ENCODE measurements at places on chromosomes 3 and 15.

GRCh38 chr15:34161329-34161963 lies 48.5 kb downstream of the KATNBL1 start:
- DNase-seq = no peak

- DNase-seq = no peak
Measured at GRCh38 chr3:48656061-48656840, 6.4 kb downstream of the CELSR3 start.

DNA sequence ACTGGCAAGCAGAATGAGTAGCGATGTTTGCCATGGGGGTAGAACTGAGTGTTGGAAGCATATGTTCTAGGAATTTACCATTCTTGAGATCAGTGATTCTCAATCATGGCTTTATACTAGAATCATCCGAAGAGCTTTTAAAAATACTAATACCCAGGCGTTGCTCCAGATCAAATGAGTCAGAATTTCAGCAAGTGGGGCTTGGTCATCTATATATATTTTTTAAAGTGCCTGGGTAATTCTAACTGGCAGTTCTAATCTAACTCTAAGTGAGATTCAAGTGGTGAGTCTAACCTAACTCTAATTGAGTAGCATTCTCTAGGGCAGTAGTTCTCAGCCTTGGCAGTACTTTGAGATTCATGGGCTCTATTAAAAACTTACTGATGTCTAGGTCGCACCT lies 20.8 kb downstream of the TM4SF1 start:
- DNase-seq = no peak

DNA sequence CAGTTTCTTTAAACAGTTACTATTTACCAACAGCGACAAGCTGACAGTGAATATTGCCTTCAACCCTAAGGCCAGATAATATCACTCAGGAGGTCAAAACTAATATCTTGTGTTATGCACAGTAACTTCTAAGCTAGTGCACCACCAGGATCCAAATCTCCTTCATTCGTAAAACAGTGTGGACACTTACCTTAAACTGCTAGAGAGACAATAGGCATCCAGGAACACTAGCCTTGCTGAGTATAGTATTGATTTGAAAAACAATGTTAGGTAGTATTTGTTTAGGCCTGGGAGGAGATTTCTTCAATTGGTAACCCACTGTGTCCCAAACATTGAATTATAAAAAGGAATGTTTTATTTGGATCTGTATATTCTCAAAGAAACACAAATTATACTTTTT lies 707.9 kb upstream of the UBE2E2 start:
- DNase-seq = no peak

DNA sequence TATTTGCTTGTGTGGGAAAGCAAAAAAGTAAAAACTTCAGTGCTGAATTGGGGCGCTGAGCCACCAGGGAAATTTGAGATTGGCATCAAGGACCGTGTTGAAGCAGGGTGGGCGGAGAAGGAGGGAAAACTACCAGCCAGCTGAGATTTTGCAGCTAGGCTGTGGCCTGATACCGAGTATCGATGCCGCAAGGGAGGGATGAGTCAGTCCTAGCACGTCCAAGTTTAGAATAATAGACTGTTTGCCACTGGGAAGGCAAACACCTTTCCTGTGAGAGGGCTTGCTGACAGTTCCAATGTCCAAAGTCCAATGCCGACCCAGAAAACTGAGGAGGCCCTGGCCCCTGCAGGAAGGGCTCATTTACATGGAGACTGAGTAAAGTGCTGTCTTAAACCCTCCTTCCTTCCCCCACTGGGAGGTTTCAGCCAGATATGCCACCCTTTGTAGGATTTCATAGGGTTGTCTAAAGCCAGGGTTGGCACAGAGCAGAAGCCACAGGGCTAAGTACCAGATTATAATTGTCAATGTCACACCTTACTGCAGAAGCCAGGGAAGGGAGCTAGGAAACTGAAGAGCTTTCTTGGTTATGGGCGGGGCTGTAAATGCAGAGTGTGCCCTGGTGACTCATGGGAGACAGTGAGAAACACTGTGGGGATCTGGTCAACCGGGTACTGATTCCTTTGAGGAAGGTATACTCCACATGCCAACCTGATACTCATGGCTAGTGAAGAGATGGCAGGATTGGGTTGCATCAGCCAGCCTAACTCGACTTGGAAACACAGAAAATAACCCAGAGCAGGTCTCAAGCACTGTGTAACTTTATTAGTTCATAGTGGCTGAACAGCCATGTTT lies 28.4 kb upstream of the PIK3CB start:
- DNase-seq = no peak

GRCh38 chr15:83164111-83164770 lies 43.4 kb downstream of the HDGFL3 start:
- no peak for DNase-seq

GRCh38 chr3:102181175-102181920 lies 253.5 kb upstream of the ZPLD1 start:
- DNase-seq = no peak

GRCh38 chr15:62498712-62499111 lies 333.6 kb upstream of the C2CD4B start:
- DNase-seq = no peak

GRCh38 chr3:79845546-79845945 lies 77.7 kb upstream of the ROBO1 start:
- no peak for DNase-seq
